ENCODE measurements at places on chromosomes 7 and 10.

GRCh38 chr7:82122275-82122674, 321.3 kb downstream of the CACNA2D1 start:
- no peak for DNase-seq

- DNase-seq = no peak
These were observed 38.9 kb downstream of the CACNA2D1 start for GRCh38 chr7:82404652-82405051.

GRCh38 chr10:62804356-62805230, at the start of gene ADO:
ADO (plus strand) TSS chr10:62804720; CDS start chr10:62805060, 340 bp downstream.
- peak; percentile 70 for DNase-seq

DNA sequence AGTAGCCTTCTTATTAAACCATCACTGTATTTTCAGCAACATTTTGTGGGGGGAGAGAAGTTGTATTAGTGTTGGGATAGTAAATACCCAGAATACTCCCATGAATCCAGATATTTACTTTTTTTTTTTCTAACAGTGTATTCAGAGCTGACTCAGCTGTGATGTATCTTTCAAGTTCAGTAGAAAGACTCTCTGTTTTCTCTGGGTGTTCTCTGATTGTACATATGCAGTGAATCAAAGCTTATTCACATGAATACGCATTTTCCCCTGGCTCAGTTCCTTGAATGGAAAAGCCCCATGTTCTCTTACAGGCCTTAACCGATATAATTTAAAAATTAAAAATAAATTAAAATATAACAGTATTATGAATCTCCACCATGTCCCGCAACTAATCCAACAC, 1.3 kb downstream of the TFPI2 start:
- no peak for DNase-seq

GRCh38 chr10:71773221-71773971, at the start of gene VSIR:
VSIR (minus strand) TSS chr10:71773520; CDS start chr10:71773439, 81 bp downstream.
- DNase-seq = peak; percentile 88

DNA sequence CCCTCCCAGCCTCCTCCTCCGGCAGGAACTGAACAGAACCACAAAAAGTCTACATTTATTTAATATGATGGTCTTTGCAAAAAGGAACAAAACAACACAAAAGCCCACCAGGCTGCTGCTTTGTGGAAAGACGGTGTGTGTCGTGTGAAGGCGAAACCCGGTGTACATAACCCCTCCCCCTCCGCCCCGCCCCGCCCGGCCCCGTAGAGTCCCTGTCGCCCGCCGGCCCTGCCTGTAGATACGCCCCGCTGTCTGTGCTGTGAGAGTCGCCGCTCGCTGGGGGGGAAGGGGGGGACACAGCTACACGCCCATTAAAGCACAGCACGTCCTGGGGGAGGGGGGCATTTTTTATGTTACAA, 83.3 kb downstream of the PAX2 start:
- no peak for DNase-seq

DNA sequence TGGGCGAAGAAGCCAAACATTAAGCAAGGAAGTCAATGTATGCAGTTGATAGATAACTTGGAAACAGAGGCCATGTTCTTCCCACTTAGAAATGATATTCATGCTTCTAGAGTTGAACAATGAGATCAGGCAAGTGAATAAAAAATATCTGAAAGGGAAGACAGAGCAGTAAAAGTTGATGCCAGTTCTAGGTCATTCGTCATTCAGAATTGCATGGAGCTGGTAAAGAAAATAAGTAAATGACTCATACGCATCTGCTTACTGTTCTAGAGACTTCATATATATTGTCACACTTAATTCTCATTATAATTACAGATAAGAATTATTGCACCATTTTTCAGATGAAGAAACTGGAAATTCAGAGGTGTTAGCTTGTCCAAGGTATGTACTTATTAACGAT, 158.9 kb upstream of the FERD3L start:
- DNase-seq = no peak

GRCh38 chr10:122280156-122280555, 9.1 kb downstream of the BTBD16 start:
- DNase-seq = no peak

DNA sequence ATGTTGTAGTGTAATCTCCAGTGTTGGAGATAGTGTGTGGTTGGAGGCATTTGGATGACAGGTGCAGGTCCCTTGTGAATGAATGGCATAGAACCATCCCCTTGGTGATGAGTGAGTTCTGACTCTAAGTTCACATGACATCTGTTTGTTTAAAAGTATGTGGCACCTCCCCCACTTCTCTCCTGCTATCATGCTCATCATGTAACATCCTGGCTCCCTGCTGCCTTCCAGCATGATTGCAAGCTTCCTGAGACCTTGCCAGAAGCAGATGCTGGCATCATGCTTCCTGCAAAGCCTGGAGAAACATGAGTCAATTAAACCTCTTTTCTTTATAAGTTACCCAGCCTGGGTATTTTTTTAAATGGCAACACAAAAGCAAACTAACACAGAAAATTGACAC, 499.0 kb upstream of the SEMA3D start:
- DNase-seq = no peak

DNA sequence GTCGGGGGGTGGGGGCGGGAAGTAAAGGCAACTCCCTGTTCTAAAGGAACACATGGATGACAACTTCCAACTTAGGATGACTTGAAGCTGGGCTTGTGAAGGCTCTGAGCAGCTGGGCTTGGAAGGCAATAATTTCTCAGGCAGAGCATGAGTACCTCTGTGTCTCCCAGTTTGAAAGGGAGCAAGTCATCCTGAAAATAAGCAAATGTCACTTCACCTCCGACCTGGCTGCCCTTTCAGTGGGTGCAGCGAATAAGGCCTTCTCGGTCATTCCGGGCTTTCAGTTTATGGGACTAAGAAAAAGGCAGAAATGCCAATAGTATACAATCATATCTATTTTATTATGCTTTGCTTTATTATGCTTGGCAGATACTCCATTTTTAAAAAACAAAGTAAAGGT, 15.3 kb upstream of the ADAMTS14 start:
- DNase-seq = no peak

- no peak for DNase-seq
These were observed 72.1 kb upstream of the LYZL2 start for GRCh38 chr10:30701451-30702173.

DNA sequence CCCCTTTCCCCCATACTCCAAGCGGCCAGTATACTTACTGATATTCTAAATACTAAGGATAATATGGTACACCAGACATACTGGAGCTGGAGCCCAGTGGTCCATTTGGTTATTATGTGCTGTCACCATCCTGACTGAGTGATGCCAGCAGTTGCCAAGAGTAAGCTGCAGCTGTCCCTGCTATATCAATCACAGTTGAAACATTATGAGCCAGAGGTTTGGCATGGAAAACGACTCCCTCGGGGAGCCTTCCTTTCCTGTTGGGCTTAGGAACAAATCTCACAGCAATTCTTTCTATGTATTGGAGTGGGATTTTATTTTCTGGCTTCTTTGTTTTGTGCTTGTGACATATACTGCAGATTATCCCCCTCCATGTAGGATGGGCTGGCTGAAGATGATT, 32.6 kb downstream of the STRIP2 start:
- DNase-seq = no peak

GRCh38 chr7:71424166-71425035, 292.5 kb downstream of the GALNT17 start:
- DNase-seq = no peak

Measured in stimulated activated CD4-positive, alpha-beta T cell treated with anti-CD3 and anti-CD28 coated beads, Interleukin-1b, Interleukin-23, amount 100 ng/mL, for 24 hours (primary cell).